Lung microvascular endothelial cell (primary cell): ENCODE measurements at places on chromosomes 6 and 20.
A peak's percentile ranks its signal among the peaks of the same experiment; 100 is the strongest.

DNA sequence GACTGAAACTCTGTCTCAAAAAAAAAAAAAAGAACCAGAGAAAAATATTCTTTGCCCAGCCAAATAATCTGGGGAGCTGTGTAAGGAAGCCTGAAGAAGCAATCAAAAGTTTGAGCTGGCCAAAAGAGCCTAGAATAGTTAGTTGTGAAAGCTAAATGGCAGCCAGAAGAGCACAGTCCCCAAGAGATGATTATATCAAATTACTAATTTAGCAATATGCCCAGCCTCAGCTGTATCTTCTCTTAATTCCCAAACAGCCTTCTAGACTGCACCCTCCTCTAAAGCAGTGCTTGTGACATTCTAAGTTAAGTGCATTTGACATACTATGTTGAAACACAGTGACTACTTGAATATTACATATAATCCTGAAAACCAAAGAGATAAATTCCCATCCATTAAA lies 38.9 kb downstream of the CDK19 start:
- no peak for DNase-seq

GRCh38 chr20:48538856-48539255 lies 288.9 kb downstream of the PREX1 start:
- DNase-seq, result no peak

DNA sequence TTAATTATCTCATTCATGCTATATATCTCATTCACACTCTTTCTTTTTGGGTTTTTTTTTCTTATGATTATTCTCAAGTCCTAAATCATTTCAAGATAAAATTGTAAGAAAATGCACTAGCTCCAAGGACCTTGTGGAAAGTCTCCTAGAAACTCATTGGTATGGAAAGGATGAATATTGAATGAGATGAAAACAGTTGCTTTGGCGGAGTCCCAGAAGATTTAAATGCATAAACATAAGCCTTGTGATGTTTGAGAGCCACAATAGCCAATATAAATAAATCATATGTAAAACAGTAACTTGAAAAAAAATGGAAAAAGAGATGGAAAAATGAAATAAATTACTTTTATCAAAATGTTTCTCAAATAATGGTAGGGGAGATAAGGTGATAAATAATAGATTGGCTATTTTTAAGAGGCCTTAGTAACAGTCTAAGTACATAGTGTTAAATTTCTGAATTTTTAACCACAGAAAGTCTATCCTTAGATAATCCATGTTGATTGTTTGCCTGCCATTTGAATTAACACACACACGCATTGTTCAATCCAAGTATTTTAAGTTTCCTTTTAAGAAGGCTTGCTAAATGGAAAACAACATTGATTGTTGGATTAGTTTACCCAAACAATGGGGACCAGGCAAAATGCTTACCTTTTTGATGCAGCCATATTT lies 81.1 kb upstream of the CD2AP start:
- no peak for DNase-seq

GRCh38 chr6:43386492-43386891 lies 17.0 kb upstream of the ZNF318 start:
- peak; percentile 7 for DNase-seq

- DNase-seq, result no peak
These were observed 45.4 kb downstream of the TPBG start for GRCh38 chr6:82408952-82409431.

DNA sequence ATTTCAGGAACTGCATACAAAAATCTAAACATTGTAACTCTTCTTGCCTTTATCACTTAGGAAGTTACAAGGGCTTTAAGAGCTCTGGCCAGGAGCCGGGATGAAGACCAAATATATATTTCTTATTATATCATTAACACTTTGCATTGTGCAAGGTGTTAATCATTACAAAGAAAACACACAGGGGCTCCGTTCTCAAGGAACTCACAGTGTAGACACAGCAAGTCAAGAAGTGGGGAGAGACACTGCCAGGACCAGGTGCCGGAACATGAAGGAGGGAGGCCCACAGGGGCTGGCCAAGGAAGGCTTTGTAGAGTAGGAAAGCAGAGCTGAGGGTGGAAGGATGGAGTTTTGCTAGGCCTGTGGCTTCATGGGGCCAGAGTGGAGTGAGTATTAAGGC lies 17.4 kb downstream of the ITPR3 start:
- no peak for DNase-seq

- DNase-seq, result peak; percentile 90
These were observed 3.8 kb downstream of the PREX1 start for GRCh38 chr20:48823960-48824498.

DNA sequence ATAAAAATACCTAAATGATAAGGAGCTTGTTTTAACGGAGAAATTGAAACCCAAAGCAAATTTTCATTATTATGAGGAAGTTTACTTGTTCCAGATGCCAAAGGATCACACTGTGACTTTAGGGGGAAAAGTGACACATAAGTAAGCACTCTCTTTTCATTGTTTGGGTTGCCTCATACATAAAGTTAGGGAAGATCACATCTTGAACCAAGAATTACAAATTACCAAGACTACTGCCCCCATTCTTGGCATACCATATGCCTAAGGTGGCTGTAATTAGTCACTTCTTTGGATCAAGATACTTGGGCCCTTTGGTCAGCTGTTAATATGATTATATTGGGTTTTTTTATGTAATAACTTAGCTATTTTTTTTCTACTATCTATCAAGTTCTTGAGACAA lies 269.0 kb downstream of the COL12A1 start:
- DNase-seq, result no peak

DNA sequence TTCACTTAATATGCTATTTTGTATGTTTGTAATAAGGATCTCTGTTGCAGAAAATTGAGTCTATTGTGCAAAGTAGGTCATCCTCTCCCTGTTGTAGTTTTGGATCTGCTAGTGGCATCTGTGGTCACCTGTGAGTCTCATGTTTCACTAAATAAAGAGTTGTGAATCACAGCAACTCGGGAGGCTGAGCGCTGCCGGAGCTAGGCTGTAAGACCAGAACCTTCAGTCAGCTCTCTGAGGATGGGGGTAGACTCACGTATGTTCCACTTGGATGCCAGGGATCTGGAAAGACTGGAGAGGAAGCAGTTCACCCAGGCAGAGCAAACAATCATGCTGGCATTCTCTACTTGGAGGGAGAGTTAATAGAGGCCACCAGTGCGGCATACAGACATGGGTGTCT lies 187.3 kb upstream of the FOXA2 start:
- no peak for DNase-seq

DNA sequence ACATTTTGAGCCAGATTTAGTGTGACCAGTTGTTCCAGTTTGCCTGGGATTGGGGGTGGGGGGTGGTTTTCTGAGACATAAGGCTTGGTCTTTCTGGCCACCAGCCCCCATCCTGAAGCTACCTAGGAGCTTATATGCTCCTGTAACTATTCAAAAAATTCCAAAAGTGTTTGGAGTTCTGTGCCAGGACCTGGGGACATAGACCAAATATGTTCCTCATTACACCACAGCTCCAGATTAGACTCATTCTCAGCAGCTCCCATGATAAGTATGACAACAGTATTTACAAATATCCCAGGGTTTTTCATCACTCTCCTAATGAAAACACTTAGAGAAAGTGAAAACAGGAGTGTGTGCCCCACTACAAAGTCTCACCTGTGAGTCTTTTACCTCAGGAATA lies 37.8 kb upstream of the RNF144B start:
- no peak for DNase-seq

GRCh38 chr20:34887023-34887422 lies 10.6 kb downstream of the ACSS2 start:
- no peak for DNase-seq

DNA sequence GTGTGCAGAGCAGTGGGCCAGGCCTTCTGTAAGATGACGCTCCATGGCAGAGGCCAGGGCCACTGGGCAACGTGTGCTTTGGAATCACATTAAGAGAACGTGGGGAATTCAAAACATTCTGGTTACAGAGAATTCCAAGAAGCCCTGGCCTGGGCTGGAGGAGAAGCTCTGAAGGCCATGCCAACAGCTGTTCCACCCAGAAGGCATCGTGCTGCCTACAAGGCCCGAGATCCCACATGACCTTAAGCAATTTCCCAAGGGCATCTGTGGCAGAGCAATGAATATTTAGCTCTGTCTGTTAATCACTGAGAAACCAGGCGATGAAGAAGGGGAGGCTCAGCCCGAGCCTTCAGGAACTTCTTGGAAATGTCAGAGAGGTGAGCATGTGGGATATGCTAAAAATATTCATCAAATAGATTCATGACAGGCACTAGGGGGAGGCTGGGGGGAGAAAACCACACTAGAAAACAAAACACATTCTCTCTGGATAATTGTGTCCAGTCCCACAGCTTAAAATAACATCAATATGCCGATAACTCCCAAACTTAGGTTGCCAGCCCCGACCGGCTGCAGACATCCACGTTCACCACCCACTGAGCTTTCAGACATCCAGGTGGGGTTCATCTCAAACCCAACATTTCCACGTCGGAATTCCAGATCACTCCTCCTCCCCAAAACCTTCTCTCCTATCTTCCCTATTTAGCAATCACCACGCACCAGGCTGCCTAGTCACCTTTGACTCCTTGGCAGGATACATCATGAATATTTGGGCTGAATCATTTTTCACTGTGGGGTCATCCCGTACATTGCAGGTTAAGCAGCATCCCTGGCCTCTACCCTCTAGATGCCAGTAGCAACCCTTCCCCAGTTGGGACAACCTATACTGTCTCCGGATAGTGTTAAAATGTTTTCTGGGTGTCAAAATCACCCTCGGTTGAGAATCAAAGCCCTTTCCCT lies 6.6 kb downstream of the SULF2 start:
- DNase-seq, result no peak

- DNase-seq, result no peak
These were observed 77.8 kb upstream of the HTR1E start for GRCh38 chr6:86859513-86859912.

GRCh38 chr6:19159089-19159488 lies 678.1 kb upstream of the ID4 start:
- no peak for DNase-seq

DNA sequence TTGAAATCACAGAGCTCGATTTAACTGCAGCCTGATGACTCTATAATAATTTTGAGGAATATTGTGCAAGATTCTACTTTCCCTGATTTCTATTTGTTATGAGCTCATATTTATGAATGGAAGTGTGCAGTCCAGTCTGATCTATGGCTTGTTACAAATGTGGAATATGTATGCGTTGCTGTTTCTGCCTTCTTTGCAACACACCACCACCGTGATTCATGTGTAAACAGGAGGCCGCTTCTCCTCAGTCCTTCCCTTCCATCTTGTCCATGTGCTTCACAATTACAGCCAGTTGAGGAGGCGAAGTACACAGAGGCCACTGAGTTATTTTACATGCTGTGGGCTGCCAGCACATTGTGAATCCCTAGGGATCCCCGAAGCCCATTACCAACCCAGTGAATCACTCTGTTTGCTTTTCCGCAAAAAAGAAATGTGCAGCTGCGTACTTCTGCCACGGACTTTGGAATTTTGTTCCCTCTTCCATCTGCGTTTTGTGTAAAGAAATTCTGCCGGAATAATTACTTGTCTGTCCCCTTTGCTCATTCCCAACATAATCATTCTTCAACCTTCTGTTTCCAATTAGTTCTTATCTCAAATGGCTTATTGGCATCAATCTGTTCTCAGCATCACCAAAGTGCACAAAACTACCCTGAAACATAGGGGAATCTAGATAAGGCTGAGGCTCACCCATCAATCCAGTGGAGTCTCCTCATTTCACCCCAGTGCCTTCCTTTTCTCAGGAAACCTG lies 551.6 kb upstream of the CITED2 start:
- DNase-seq, result no peak

DNA sequence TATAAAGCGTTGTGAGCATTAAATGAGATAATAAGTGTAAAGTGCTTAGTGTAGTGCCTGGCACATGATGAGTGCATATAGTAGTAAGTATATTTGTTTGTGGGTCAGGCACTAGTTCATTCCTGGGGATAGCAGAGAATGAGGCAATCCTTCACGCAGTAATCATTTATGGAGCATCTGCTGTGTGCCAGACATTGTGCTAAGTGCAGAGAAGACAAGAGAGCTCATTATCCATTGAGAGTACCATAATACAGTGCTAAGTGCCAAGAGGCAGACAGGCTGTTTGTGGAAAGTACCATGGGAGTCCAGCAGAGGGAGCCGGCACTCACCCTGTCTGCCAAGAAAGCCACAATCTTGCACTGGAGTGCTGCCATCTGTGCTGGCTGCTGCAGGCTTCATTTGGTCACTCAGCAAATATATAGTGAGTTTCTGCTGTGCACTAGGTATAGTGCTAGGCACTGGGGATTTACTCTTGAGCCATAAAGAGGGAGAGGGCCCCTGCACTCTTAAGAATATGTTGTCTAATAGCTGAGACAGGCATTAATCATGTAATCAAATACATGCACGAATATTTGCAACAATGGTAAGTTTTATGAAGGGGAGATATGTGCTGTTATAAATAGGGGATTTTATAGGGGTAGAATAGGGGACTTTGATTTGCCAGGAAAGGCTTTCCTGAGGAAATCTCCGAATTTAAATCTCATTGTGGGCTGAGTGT lies 12.9 kb upstream of the MROH8 start:
- peak; percentile 84 for DNase-seq

DNA sequence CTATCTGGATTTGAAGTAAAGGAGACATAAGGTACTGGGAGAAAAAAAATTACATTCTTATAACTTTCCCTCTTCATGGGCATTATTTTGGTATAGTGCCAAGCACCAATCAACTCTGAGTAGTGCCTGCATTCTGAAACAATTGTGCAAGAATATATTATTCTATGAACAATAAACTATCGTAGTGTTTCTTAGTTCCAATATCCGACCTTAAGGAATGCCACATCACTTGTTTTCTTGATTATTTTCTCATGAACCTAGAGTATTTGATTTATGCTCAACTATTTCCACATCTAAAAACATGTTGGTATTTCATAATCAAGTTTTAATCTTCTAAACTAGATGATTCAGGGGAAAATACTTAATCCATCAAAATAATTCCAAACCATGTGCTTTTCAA lies 294.4 kb upstream of the TBX18 start:
- DNase-seq, result no peak

DNA sequence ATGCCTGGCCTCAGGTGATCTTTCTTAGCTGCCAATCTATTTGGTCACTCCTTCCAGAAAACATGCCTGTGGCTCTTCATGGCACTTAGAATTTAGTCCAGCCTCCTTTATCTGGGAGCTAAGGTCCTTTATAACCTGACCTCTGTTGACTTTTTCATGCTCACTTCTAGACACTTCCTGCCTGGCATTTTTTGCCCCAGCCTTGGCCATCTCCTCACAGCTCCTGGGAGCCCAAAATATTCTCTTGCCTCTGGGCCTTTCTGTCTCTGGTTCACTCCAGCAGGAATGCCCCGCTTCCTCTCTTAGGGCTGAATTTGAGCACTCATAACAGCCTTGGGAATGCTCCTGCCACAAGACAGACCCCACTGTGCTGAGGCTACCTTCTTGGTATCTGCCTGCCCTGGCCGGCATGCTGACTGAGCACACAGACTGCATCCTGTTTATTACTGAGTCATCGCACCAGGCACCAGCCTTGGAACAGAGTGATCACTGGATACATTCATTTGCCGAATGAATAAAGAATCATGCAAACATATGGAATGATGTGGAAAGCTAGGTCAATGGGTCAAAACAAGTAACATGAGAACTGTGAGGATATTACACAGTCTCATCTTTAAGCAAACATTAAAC lies 5.8 kb upstream of the EEF1E1 start:
- peak; percentile 96 for DNase-seq
